ENCODE measurements at places on chromosomes 4 and X. TPM values are rescaled to one million over a fixed set of nuclear protein-coding genes. Genes with fewer than 3 reads are reported as not detected.

RAI2 gene
- 0.50 TPM for total RNA-seq

DNA sequence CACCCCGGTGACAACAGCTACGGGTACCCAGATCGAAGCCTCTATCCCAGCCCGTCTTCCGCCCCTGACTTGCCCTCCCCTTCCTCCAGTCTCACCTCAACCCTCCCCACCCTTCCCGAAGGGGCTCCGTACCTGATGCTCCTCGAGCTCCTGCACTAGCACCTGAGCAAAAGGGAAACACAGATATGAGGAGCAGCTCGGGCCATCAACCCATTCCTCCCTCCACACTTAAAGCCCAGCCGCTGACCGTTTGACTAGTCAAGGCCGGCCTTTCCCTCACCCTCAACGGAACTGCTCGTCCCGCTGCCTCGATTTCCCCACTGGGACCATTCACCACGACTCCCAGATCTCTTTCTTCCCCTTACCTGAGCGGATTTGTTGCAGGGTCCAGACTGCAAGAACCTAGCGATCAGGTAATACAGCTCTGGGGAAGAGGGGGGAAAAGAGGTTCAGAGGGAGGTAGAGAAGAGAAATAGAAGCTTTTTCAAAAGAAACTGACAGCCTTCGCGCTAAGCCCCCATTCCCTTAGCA, 731 bp downstream of the BRWD3 start:
- H3K4me3 ChIP-seq = peak overlapping the region; percentile 85
- peaks cover 5% of the 10 kb centered on the region for H3K4me1 ChIP-seq
- no peaks in the 10 kb centered on the region for H3K36me3 ChIP-seq
- DNase-seq = no peak

- no peaks in the 10 kb centered on the region for H3K27me3 ChIP-seq
- no peak overlapping the region for H3K4me3 ChIP-seq
- no peak for DNase-seq
- H3K27ac ChIP-seq = no peak overlapping the region
- no peaks in the 10 kb centered on the region for H3K4me1 ChIP-seq
Measured at GRCh38 chrX:111340054-111340453, 69.8 kb upstream of the CAPN6 start.

- DNase-seq = peak; percentile 46
- no peaks in the 10 kb centered on the region for H3K36me3 ChIP-seq
- H3K4me3 ChIP-seq = peak within 1 kb of the TSS; percentile 85
- no peaks in the 10 kb centered on the region for H3K4me1 ChIP-seq
- no peaks in the 10 kb centered on the region for H3K27me3 ChIP-seq
Measured at GRCh38 chrX:155612312-155613224, at the start of gene TMLHE. TMLHE (minus strand) TSS chrX:155612952; CDS start chrX:155545276, 67,676 bp downstream.

GRCh38 chrX:119690921-119691716, 1.8 kb downstream of the SEPTIN6 start:
- peak; percentile 45 for DNase-seq
- H3K36me3 ChIP-seq = no peaks in the 10 kb centered on the region
- no peaks in the 10 kb centered on the region for H3K27me3 ChIP-seq
- no peak overlapping the region for H3K27ac ChIP-seq
- no peak overlapping the region for H3K4me3 ChIP-seq
- H3K4me1 ChIP-seq = no peaks in the 10 kb centered on the region

GRCh38 chrX:132740316-132741123, 217.9 kb downstream of the HS6ST2 start:
- no peaks in the 10 kb centered on the region for H3K36me3 ChIP-seq
- no peak overlapping the region for H3K4me3 ChIP-seq
- no peaks in the 10 kb centered on the region for H3K4me1 ChIP-seq
- H3K27me3 ChIP-seq = no peaks in the 10 kb centered on the region
- no peak overlapping the region for H3K27ac ChIP-seq
- no peak for DNase-seq

- peaks cover 18% of the 10 kb centered on the region for H3K4me1 ChIP-seq
- DNase-seq = peak; percentile 85
- peak overlapping the region; percentile 91 for H3K27ac ChIP-seq
- no peaks in the 10 kb centered on the region for H3K36me3 ChIP-seq
Measured at GRCh38 chr4:151541389-151542071, 132.6 kb downstream of the FHIP1A start.

GABRB1 gene
- total RNA-seq = not detected

- H3K4me3 ChIP-seq = no peak overlapping the region
- H3K27ac ChIP-seq = no peak overlapping the region
- no peaks in the 10 kb centered on the region for H3K4me1 ChIP-seq
Measured at GRCh38 chr4:88919056-88919455, 137.9 kb downstream of the FAM13A start.

Data from astrocyte (in vitro differentiated cells and primary cell).